ENCODE measurements at places on chromosomes 2 and 18. TPM values are rescaled to one million over a fixed set of nuclear protein-coding genes. Genes with fewer than 3 reads are reported as not detected.

RAD51AP2 gene
- total RNA-seq: not detected

DNA sequence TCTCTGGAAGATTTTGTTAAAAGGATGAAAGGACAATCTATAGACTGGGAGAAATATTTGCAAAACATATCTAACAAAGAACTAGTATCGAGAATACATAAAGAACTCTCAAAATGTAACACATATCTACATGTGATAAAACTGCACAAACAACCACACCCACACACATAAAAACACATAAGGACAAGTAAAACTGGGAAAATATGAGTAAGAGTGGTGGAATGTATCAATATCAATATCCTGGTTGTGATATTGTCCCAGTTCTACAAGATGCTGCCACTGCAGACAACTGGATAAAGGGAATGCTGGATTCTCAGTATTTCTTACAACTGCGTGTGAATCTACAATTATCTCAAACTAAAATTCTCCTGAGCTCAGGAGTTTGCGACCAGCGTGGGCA lies 9.3 kb downstream of the VPS4B start:
- no peak for DNase-seq

- no peak for DNase-seq
Measured at GRCh38 chr2:235960011-235960715, 208.0 kb downstream of the GBX2 start.

GRCh38 chr2:122737429-122738077 lies 982.1 kb downstream of the TSN start:
- peak; percentile 55 for DNase-seq

GRCh38 chr2:38668092-38668491 lies 2.2 kb downstream of the GALM start:
- no peak for DNase-seq

DNA sequence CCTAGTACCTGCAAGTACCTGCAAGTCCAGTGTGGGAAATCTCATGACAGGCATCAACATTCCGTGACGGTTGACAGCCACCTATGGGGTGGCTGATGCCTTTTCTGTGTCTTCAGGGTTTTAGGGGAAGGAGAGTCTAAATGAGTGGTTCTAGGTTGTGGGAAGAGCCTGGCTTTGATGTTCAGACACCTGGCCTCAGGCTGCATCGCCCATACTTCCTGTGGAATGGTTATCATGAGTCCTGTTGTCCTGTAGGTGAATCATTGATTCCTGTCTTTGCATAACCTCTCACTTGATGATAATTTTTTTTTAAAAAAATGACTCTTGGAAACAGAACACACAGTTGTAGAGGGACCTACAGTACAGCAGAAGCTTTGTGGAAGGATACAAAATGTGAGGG lies 108.9 kb downstream of the NEDD4L start:
- DNase-seq: no peak

DNA sequence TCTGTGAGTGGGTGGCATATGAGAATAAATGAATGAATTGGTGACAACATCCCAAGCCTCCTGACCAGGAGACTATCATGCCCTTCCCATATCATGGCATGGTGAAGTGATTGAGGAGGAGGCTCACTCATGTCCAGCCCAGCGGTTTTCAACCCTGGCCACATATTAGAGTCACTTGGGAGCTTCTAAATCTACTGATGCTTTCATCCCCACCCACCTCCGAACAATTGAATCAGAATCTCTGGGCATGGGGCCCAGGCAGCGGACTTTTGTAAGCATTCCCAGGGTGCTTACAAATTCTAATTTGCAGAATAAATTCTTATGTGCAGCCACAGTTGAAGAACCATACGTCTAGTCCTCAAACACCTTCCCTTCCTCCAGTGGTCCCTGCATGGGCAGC lies 81.7 kb upstream of the SEC11C start:
- no peak for DNase-seq

- no peak for DNase-seq
Measured at GRCh38 chr2:192345287-192345686, 150.6 kb upstream of the TMEFF2 start.

AOX1 gene
- 30.8 TPM for total RNA-seq

- DNase-seq: no peak
Measured at GRCh38 chr2:66724241-66724640, 289.3 kb downstream of the MEIS1 start.

C18orf63 gene
- total RNA-seq: not detected

GRCh38 chr2:175143191-175143590 lies 24.8 kb downstream of the ATF2 start:
- DNase-seq: no peak

DNA sequence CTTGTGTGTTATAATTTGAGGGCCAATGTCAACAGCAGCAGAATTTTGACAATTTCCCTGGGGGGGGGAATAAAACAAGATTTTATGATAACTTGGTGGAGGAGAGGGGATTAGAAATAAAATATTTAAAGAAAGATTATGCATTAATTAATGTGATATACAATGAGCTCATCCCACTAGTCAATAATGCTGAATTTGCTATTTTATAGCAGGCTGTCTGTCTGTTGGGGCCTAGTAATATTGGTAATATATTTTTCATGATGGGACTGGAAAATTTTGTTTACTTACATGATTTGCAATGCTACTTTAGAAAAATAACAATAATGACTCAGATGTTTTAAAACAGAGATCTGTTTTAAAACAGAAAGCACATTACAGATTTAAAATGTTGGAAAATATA lies 118.0 kb downstream of the RNF152 start:
- no peak for DNase-seq

GRCh38 chr2:146634230-146635097 lies 1210.4 kb upstream of the ACVR2A start:
- peak; percentile 81 for DNase-seq

GRCh38 chr2:176172007-176172894 lies 15.1 kb downstream of the HOXD3 start:
- DNase-seq: no peak

DNA sequence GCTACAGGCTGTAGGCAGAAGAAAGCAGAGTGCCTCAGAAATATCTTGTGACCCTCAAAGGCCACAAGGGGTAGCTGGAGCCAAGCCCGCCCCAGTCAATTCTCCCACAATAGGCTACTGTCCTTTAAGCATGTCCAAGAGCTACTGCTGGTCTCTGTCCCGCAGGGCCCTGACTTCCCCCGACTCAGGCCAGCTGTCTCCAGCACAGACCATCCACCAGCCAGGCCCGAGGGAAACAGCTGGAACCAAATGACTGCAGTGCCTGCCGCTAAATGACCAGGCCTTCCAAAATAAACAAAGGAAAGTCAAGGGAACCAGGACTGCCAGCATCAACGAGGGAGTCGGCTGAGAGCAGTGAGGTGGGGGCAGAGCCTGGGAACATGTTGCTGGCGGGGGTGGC lies 36.7 kb downstream of the MCFD2 start:
- DNase-seq: peak; percentile 46

SGO2 gene
- 14.3 TPM for total RNA-seq

DNA sequence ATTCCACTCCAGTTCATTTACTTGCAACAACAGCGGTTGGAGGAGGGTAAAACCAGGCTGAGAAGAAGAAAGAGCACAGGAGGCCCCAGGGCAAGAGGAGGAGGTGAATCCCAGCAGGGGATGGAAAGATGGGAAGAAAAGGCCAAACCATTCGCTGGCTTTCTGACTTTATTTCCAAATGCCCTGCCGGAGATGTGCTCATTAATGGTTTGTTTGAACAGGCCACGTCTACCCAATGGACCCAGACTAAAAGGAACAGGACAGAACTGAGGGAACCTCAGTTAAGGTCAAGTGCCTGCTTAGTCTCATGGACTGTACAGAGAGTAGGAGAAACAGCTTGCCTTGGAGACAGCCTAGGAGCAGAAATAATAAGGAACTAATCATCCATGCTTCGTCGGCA lies 121.6 kb upstream of the NDUFV2 start:
- DNase-seq: no peak

PDE11A gene
- total RNA-seq: 0.42 TPM

DNA sequence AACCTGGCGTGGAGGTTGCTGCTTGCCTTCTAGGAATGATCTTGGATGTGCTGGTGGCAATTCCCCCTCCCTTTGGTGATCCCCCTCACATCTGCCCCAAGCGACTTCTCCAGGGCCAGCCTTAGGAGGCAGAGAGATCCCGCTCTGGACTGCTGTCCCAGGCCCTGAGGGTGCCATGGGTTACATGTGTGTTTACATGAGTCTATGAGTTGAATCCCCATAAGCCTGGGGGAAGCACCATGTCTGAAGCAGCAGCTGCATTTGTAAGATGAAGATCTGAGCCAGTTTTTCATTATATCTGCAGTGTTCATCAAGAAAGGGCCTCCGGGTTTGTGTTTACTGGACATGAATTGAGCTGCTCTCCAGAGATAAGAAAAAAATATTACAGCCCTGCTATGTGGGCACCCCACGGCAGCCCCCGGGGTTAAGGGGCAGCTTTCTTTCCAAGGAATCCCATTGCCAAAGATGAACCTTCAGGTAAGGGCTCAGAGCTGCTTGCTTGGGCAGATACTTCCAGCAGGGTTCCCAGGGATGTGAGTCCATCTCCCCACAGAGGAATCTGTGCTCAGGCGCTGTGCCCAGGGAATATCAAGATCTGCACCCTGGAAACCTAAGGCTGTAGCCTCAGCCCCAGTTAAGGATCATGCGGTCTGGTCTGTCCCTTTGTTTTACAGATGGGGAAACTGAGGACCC lies 46.0 kb downstream of the MRPS5 start:
- DNase-seq: no peak

REG1B gene
- total RNA-seq: not detected

SALL3 gene
- total RNA-seq: not detected

DNA sequence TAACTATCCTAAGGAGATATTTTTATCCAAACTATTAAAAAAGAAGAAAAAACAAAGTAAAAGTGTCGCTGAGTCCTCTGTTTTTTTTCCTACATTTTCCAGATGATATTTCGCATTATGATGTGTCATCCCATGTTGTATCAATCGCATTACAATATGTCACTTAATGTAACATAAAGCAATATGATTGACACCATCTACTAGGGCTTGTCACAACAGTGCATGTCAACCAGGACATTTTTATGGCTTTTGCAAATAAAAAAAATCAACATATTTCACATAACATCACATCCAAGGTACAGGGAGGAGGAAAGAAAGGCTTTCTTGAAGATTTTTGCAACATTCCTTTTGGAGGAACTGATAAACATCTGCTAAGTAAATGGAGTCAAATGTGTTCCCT lies 308.9 kb downstream of the ETAA1 start:
- DNase-seq: no peak

CBLN2 gene
- not detected for total RNA-seq

ANTXR1 gene
- total RNA-seq: 32.8 TPM

- peak; percentile 14 for DNase-seq
Measured at GRCh38 chr2:135916207-135916606, 40.0 kb upstream of the MCM6 start.

- no peak for DNase-seq
Measured at GRCh38 chr2:232481322-232482140, 6.1 kb downstream of the ECEL1 start.

DHX57 gene
- total RNA-seq: 13.1 TPM

- no peak for DNase-seq
Measured at GRCh38 chr18:57970356-57971095, 73.5 kb upstream of the NEDD4L start.

- DNase-seq: no peak
Measured at GRCh38 chr2:29001806-29002205, 20.7 kb downstream of the TOGARAM2 start.

DNA sequence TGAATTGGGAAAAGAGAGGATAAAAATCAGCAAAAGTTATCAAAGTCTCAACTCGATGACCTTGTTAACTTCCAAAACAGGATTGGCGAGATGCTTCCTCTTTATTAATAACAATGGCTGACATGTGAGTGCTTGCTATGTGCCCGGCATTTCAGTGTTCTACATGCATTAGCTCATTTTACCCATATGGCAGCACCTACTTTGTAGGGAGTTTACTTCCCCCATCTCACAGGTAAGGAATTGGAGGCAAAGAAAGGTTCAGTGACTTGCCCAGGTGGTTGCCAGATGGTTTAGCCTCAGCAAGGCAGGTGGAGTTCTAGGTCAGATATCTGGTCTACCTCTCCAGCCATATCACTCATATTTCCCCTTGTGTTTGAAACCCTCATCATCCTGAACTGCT lies 12.4 kb downstream of the TFCP2L1 start:
- no peak for DNase-seq

SLC23A3 gene
- total RNA-seq: 0.76 TPM

DNA sequence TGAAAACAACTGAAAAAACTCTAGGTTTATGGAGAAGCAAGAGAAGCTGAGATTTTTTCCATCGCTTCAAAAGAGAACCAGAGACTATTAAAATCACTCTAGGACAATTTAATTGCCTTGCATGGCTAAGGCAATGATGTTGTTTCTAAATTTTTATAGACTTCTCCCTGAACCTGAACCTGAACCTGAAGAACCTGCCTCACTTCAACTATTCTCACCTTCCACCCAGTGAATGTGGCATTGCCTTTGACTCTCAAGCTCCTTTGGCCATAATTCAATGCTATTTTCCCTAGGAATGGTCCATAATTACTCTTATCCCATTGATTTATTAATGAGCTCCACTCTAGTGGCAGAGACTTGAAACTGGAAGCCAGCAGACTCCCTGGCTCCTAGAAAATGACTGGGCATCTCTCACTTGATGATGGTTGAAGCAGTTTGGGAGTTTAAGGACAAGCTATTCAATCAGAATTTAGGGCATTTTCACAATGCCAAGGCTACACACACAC lies 303.8 kb upstream of the UBE2E3 start:
- DNase-seq: no peak

DNA sequence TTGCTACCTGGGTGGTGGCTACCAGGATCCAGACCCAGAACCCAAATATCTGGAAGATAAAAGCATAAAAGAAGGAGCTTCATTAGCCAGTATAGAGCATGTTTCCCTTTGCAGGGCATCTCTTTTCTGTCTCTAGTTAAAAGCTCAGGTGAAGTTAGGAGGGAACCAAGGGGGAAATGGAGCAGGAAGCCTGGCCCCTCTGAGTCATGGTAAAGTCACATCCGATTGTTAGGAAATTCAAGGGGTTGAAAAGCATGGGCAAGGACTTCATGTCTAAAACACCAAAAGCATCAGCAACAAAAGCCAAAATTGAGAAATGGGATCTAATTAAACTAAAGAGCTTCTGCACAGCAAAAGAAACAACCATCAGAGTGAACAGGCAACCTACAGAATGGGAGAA lies 126.9 kb downstream of the RPIA start:
- peak; percentile 83 for DNase-seq

DNA sequence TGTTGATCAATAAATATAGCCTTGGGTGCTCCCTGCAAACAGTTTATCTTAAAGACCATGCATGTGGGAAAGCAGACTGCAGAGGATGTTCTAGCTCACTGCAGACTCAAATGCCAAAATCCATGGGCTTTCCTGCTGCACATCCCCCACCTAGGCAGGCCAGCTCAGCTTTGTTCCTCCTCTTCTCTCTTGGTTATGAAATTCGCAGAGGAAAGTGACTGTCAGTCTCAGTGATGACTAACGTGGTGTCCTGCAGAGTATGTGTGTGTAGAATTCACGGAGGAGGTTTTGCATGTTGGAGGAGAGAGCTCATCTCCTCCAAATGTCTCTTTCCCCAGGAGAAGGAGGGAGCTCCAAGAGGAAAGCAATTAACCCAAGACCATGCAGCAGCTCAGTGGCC lies 21.4 kb upstream of the KCNS3 start:
- peak; percentile 75 for DNase-seq

ITPRIPL1 gene
- 0.73 TPM for total RNA-seq

All from HT1080 (cell line).